ENCODE measurements at places on chromosomes 6 and 20.
A peak's percentile ranks its signal among the peaks of the same experiment; 100 is the strongest.

DNA sequence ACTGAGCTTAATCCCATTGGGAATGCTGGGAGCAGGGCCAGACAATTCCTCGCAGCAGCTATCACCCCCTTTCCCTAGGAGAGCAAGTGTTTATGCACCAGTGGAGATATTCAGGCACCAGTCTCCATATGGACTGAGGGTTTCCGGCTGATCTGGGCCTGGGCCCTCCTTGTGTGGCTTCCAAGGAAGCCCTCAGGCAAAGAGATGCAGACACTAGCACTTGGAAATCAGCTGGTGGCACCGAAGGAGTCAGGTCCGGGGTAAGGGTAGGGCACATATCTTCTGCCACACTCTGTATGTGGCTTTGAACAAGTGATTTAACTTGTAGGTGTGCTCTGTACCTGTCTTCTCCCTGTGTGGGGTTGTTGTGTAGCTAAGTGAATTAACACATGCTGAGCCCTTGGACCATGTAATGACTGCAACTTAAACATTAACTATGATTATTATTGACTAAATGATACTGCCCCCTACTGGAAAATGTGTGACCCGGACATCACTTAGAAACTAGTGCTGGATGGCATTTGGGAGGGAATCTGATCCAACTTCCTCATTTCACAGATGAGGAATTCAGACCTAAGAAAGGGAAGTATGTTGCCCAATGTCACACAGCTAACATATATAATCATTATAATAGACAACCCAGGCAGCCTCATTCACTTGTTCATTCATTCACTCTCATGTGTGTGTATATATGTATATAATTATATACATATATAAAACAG lies 19.3 kb upstream of the WFDC2 start:
- peak; percentile 75 for DNase-seq
- H3K4me1 ChIP-seq: peaks cover 12% of the 10 kb centered on the region
- H3K27ac ChIP-seq: no peak overlapping the region
- H3K36me3 ChIP-seq: no peaks in the 10 kb centered on the region

GRCh38 chr20:53716395-53716794 lies 122.8 kb upstream of the ZNF217 start:
- no peak for DNase-seq
- peaks cover 25% of the 10 kb centered on the region for H3K4me1 ChIP-seq
- no peak overlapping the region for H3K27ac ChIP-seq
- H3K4me3 ChIP-seq: no peak overlapping the region

GRCh38 chr6:53858196-53858595 lies 63.4 kb downstream of the LRRC1 start:
- H3K4me1 ChIP-seq: no peaks in the 10 kb centered on the region
- H3K36me3 ChIP-seq: no peaks in the 10 kb centered on the region
- no peak overlapping the region for H3K27ac ChIP-seq
- no peak overlapping the region for H3K4me3 ChIP-seq

DNA sequence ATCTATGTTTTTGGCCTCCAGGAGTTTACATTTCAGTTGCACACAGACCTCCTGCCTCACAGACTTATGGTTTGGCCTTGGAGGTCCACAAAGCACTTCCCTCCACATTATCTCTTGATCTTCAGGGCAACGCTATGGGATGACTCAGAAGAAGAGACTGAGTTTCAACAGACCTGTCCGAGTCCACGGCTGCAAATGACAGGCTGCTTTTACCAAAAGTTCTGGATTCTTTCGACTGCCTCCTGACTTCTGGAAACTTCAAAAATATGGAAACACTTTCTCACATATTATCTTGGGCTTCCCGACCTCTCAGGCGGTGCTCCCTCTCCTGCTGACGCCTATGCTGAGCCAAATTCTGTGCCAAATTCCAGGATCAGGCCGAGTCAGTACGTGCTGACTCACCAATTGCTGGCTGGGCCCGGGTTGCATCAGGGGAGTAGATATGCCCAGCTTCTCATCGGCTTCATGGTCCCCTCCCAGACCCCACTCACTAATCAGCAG lies 190.2 kb downstream of the BMP7 start:
- no peaks in the 10 kb centered on the region for H3K4me1 ChIP-seq
- no peak for DNase-seq
- no peak overlapping the region for H3K4me3 ChIP-seq
- H3K27me3 ChIP-seq: no peaks in the 10 kb centered on the region
- no peak overlapping the region for H3K27ac ChIP-seq
- no peaks in the 10 kb centered on the region for H3K36me3 ChIP-seq

DNA sequence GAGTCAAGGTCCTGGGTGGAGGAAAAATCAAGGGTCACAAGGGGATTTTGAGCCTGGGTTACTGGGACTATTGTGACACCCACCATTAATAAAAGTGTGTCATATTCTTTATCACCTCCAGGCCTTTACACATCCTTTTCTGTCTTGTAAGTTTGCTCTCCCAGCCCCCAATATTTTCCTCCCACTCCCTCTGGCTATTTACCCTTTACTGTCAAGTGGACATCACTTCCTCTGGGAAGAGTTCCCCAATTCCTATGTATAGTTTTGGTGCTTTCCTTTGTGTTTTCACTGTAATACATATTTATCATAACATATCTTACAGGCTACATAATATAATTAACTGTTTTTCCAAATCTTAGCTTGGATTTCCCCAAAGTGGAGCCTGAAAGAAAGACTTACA lies 36.3 kb downstream of the MARCKS start:
- no peak overlapping the region for H3K27ac ChIP-seq
- H3K36me3 ChIP-seq: no peaks in the 10 kb centered on the region
- no peak for DNase-seq
- no peaks in the 10 kb centered on the region for H3K4me1 ChIP-seq
- H3K27me3 ChIP-seq: no peaks in the 10 kb centered on the region

DNA sequence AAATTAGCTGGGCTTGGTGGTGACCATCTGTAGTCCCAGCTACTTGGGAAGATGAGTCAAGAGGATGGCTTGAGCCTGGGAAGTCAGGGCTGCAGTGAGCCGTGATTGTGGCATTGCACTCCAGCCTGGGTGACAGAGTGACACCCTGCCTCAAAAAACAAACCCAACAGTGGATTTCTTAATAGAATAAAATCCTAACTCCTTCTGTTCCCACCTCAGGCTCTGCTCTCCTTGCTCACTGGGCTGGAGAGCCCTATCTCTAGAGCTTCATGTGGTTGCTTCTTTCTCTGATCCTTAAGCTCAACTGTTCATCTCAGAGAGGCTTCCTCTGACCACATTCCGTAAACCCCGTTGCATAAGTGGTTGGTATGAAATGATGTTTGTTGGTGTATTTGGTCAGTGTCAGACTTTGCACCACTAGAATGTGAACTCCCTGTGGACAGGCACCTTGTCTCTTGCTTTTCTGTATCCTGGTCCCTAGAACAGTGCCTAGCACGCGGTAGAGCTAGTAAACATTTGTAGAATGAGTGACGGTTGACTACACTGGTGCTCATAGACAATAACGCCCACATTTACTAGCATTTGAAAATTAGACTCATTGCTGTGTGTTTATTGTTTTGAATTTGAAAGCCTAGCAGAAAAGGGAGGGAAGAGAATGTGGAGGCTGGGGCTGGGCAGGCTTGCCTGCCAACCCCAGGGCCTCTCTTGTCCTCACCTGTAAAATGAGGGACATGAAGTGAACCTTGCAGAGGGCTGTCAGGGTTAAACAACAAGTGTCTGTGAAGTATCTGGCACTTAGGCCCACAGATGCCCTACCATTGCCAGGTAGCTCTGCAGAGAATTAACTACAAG lies 4.2 kb downstream of the MAPRE1 start:
- no peak overlapping the region for H3K27ac ChIP-seq
- H3K4me3 ChIP-seq: no peak overlapping the region
- peaks cover 21% of the 10 kb centered on the region for H3K4me1 ChIP-seq
- H3K36me3 ChIP-seq: peaks cover 18% of the 10 kb centered on the region
- no peaks in the 10 kb centered on the region for H3K27me3 ChIP-seq

GRCh38 chr20:63471981-63472831 lies at the start of gene KCNQ2:
Gene KCNQ2 (minus strand): TSS chr20:63472655. CDS start chr20:63472463, 192 bp downstream.
- H3K36me3 ChIP-seq: no peaks in the 10 kb centered on the region
- H3K27me3 ChIP-seq: peaks cover 27% of the 10 kb centered on the region

DNA sequence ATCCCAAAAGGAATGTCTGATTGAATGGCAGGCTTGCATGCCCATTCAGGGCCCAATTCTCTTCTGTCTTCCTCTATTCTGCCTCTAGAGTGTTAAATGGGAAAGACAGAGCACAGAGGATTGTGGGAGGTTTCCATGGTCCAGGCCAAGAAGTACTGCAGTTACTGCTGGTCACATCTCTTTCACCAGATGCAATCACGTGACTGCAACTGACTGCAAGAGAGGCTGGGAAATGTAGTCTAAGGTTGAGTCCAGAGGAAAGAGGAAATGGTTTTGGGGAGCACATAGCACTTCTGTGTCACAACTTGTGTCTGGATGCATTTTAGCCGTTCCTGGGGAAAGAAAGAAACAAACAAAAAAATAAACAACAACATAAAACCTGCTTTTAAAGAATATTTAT lies 336.4 kb upstream of the BTBD3 start:
- H3K4me1 ChIP-seq: no peaks in the 10 kb centered on the region
- H3K4me3 ChIP-seq: no peak overlapping the region
- H3K36me3 ChIP-seq: no peaks in the 10 kb centered on the region

- H3K36me3 ChIP-seq: no peaks in the 10 kb centered on the region
- no peak overlapping the region for H3K27ac ChIP-seq
- DNase-seq: no peak
- no peak overlapping the region for H3K4me3 ChIP-seq
Observed at GRCh38 chr20:40963505-40963845, 65.1 kb upstream of the TOP1 start.

DNA sequence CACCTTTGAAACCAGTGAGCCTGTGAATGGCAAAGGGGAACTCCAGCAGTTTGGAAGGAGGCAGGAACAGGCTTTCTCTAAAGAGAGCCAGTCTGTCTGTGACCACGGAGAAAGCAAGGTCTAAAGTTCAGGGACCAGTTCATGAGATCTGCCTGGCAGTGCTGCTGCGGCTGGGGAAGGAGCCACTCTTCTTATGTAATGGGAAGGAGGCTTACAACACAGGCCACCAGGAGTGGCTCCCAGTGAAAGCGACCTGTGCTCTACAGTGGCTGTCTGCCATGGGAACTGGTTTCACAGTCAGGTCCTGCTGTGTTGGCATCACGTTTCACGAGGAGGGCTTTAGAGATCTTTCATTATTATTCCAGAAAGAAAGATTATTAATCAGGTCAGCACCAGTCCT lies 291.9 kb upstream of the PRDM1 start:
- no peaks in the 10 kb centered on the region for H3K36me3 ChIP-seq
- H3K4me3 ChIP-seq: no peak overlapping the region
- H3K4me1 ChIP-seq: peaks cover 15% of the 10 kb centered on the region
- peak; percentile 6 for DNase-seq

GRCh38 chr6:145373826-145374225 lies 361.5 kb downstream of the EPM2A start:
- H3K27ac ChIP-seq: no peak overlapping the region
- no peaks in the 10 kb centered on the region for H3K36me3 ChIP-seq
- H3K4me3 ChIP-seq: no peak overlapping the region
- no peaks in the 10 kb centered on the region for H3K4me1 ChIP-seq
- no peaks in the 10 kb centered on the region for H3K27me3 ChIP-seq
- no peak for DNase-seq

DNA sequence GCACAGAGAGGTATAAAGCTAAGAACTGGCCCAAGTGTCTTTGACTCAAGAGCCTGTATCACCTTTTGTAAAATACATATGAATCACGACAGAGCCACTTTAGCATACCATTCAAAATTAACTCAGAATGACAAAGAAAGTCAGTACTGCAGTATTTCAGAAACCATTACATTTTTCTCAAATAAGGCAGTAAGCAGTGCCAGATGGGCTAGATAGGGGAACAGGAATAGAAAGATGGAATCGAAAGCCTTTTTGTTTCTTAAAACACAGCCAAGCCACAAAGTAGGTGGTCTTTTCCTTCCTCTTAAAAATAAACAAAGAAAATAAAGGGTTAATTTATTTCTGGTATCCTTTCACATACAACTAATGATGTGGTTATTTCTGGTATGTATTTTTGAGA lies 10.3 kb downstream of the CLDN20 start:
- no peak for DNase-seq
- no peaks in the 10 kb centered on the region for H3K27me3 ChIP-seq
- no peak overlapping the region for H3K4me3 ChIP-seq
- no peaks in the 10 kb centered on the region for H3K36me3 ChIP-seq
- H3K4me1 ChIP-seq: no peaks in the 10 kb centered on the region
- H3K27ac ChIP-seq: no peak overlapping the region

- H3K4me3 ChIP-seq: no peak overlapping the region
- no peak overlapping the region for H3K27ac ChIP-seq
- peaks cover 7% of the 10 kb centered on the region for H3K4me1 ChIP-seq
- no peak for DNase-seq
Observed at GRCh38 chr6:161137320-161137719, 136.5 kb downstream of the AGPAT4 start.

DNA sequence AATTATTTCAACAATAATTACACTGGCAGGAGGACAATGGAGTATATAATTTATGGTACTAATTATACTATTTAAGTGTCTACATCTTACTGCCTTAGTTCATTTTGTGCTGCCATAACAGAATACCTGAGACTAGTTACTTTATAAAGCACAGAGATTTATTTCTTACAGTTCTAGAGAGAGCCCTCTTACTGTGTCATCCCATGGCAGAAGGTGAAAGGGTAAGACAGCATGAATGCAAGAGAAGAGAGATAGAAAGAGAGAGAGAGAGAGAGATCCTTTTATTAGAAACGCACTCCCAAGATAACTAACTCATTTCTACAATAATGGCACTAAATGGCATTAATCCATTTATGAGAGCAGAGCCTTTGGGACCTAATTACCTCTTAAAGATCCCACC lies 314.7 kb downstream of the EPM2A start:
- no peaks in the 10 kb centered on the region for H3K27me3 ChIP-seq
- no peaks in the 10 kb centered on the region for H3K36me3 ChIP-seq
- no peaks in the 10 kb centered on the region for H3K4me1 ChIP-seq
- no peak overlapping the region for H3K27ac ChIP-seq
- H3K4me3 ChIP-seq: no peak overlapping the region
- no peak for DNase-seq

Measured in B cell (primary cell).